ENCODE measurements at places on chromosomes 1 and 21. TPM values are rescaled to one million over a fixed set of nuclear protein-coding genes. Genes with fewer than 3 reads are reported as not detected.

TCP10L gene
- total RNA-seq, result not detected

OPRD1 gene
- total RNA-seq, result not detected

B3GALNT2 gene
- total RNA-seq, result 11.1 TPM

TCHHL1 gene
- not detected for total RNA-seq

RGS13 gene
- total RNA-seq, result not detected

ANGPTL7 gene
- not detected for total RNA-seq

IPO13 gene
- total RNA-seq, result 21.3 TPM

COP1 gene
- 66.5 TPM for total RNA-seq

GJB3 gene
- 0.58 TPM for total RNA-seq

S100A16 gene
- 401 TPM for total RNA-seq

ANXA9 gene
- 1.2 TPM for total RNA-seq

TSPEAR gene
- not detected for total RNA-seq

SERPINC1 gene
- not detected for total RNA-seq

FGR gene
- not detected for total RNA-seq

ALX3 gene
- not detected for total RNA-seq

BARHL2 gene
- total RNA-seq, result not detected

LCE2A gene
- not detected for total RNA-seq

CCSAP gene
- 3.4 TPM for total RNA-seq

ADAMTS5 gene
- 0.35 TPM for total RNA-seq

SLC35F3 gene
- total RNA-seq, result 10.1 TPM

SYT11 gene
- 0.03 TPM for total RNA-seq

TPTE gene
- not detected for total RNA-seq

C21orf91 gene
- 0.34 TPM for total RNA-seq

CELA2A gene
- not detected for total RNA-seq

CLIC6 gene
- total RNA-seq, result not detected

SYDE2 gene
- 1.8 TPM for total RNA-seq

TEX50 gene
- total RNA-seq, result not detected

DDX20 gene
- total RNA-seq, result 12.8 TPM

HPDL gene
- total RNA-seq, result 1.1 TPM

SMCP gene
- total RNA-seq, result not detected

GBP6 gene
- not detected for total RNA-seq

VHLL gene
- total RNA-seq, result not detected

MAB21L3 gene
- total RNA-seq, result 1.3 TPM

FCRL5 gene
- total RNA-seq, result not detected

ERO1B gene
- total RNA-seq, result 4.1 TPM

CTTNBP2NL gene
- 10.6 TPM for total RNA-seq

MASP2 gene
- not detected for total RNA-seq

RAB7B gene
- 1.1 TPM for total RNA-seq

MRAP gene
- not detected for total RNA-seq

LCE6A gene
- not detected for total RNA-seq

AMPD1 gene
- total RNA-seq, result not detected

NPHP4 gene
- 3.5 TPM for total RNA-seq

PGM1 gene
- 57.6 TPM for total RNA-seq

AGT gene
- not detected for total RNA-seq

RXFP4 gene
- total RNA-seq, result not detected

All from Caki2 (cell line).